ENCODE measurements at places on chromosomes 12 and 14.

DNA sequence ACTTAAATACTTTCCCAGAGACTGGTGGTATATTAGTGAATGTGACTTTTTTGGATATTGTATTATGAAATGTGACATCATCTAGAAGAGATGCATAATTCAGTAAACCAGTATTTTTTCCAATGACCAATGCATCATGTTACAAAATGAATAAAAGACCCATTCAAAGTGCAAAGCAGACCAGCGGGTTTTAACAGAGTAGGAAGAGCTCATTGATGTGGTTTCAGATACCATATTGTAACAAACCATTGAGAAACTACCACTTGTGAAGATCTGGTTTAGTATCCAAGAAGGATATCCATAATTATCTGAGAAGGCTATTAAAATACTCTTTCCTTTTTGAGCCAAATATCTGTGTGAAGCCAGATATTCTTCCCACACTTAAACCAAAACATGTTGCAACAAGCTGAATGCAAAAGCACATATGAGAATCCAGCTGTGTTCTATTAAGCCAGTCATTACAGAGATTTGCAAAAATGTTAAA lies 47.7 kb downstream of the MVK start:
- DNase-seq, result no peak

- DNase-seq, result no peak
Observed at GRCh38 chr12:131711551-131712205, 788 bp downstream of the SFSWAP start.

DNA sequence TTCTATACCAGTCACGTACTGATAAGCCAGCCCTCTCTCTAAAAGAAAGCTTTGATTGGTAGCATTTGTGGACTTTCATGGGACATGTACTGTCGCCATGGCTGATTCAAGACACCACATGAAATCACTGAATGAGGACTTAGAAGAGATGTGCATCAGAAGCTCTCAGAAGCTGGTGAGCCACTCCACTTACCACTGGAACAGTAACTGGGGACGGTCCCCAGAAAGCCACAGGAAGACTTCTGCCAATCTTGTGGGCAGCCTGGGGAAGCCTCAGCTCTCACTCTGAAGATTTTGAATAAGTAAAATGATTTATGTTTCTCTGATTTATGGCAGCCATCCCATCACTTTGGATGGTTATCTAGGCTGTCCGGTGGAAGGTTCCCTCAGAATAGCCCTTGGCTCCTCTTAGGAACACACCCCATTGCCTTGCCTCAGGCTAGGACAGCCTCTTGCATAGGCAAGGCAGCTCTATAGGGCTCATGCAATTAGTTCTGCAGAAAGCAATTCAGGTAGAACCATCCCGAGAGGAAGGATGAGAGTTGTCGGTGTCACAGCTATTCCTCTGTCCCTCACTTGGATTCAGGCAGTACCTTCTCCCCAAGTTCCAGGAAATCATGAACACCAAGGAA lies 9.8 kb downstream of the DHRS1 start:
- DNase-seq, result no peak

DNA sequence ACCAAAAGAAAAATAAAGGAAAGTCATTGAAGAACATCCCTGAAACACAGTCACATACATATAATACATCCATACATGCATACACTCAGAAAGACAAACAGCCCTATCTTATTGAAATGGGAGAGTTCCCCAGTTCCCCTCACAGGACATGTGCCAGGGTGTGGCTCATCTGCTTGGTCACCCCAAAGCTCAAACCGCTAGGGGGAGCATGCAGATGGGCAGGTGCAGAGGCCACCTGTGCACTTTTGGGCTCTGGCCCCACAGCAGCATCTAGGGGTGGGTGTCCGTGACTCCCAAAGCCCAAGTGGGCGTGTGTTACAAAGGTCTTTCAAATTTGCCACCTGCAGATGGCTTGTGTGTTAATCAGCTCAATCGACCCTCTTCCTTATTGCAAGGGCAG lies 75.2 kb downstream of the CMAS start:
- DNase-seq, result no peak

DNA sequence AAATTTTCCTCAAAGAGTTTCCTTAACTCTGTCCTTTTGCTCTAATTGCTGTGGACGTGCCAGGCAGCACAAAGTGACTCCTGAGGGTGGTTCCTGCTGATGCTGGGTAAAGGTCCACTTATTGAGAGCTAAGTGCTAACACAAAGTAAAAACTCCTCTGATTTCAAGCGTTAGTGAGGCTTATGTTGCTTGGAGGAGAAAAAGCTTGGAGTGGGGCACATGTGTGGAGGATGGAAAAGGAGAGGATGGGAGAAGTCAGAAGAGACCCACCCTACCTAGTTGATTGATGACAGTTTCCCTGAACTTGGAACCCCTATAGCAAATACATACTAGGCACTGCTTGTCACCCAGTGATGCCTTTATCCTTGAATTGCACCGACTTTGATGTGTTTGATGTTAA lies 10.1 kb upstream of the SLC11A2 start:
- no peak for DNase-seq

GRCh38 chr14:99628887-99629618 lies 15.9 kb upstream of the HHIPL1 start:
- peak; percentile 74 for DNase-seq

DNA sequence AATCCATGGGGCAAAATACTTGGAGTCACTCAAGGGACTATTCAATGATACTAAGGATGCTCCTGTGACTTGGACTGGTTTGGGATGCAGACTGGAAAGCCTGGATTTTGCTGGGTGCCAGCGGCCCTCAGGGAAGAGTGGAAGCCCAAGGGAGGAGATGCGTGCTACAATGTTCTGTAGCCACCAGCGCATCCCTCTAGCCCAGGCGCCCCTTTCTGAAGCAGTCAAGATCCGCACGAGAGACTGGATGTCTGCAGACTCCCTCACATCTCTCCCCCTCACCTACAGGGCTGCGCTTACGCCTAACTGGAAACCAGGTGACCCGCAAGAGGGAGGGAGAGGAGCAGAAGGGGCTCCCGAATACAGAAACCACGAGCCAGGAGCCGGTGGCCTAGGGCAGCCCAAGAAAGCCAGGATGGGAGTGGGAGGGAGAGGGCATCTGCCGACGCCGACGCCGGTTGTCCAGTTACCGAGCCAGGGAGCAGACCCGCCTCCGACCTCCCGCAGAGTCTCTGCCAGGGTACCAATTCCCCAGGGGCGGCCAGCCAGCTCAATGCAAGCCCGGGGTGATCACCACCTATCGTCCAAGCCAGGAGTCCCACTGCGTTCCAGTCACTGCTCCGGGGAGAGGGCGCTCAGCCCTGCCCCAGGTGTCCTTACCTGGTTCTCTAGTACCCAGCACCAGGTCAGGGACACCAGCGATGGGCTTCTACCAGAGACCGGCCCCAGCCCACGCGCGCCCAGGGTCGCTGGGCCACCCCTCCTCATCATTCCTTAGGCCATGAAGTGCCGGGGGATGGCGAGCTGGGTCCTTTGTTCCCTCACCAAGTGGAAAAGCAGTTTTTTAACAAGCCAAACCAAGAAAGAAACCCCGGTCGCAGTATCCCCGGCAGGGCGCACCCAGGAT lies 1.2 kb downstream of the NTN4 start:
- DNase-seq, result peak; percentile 74

GRCh38 chr12:52058631-52059361 lies 7.6 kb downstream of the NR4A1 start:
- DNase-seq, result no peak

DNA sequence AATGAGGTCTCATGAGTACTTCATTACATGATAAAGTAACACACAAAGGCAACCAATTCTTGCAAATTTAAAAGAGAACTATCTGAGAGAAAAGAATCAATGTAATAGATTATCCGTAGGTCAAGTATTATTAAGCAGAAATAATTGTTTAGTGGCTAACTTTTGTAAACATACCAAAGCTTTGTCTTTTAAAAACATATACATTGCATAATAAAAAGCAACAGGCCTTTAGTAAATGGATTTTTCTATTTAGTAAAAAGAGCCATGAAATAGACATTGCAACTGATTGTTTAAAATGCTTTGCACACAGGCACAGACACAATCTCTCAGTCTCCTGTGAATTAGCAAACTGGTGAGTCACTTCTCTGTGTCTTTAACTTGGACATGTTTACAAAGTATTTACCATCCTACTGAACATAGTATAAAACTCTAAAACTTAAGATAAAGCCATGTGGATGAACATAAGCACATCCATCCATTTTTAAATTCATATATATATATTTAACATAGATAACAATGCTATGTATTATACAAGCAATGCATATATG lies 518.7 kb upstream of the MGAT4C start:
- no peak for DNase-seq

DNA sequence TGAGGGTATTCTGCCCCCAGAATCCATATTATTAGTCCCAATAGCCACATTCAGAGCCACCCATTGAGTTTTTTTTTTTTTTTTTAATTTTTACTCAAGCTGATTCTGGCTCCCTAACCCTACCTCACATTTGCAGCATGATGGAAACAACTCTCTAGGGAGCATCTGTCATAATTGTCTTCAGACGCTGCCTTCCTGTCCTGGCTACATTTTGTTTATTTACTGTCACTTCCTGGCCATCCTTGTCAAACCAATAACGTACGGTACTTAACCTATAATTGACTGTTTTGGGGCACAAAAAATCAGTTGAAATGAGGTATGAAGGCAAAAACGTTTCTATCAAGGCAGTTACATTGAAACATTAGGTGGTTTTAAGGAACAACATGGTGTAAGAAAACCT lies 2.1 kb downstream of the GLIPR1 start:
- no peak for DNase-seq

DNA sequence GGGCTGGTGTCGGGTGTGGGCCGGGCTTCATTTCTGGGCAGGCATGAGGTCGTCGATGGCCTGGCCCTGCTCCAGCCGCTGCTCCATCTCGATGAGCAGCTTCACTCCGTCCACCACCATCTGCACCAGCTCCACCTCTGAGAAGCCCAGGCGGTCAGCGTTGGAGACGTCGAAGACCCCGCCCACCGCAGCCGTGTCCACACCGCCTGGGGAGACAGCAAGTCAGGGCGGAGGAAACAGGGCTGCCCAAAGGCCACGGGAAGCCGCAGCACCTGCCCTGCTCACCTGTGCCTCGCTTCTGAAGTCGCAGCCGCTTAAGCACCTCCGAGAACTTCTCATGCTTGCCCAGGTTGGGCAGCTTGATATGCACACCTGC lies 2.8 kb downstream of the CKB start:
- DNase-seq, result no peak

DNA sequence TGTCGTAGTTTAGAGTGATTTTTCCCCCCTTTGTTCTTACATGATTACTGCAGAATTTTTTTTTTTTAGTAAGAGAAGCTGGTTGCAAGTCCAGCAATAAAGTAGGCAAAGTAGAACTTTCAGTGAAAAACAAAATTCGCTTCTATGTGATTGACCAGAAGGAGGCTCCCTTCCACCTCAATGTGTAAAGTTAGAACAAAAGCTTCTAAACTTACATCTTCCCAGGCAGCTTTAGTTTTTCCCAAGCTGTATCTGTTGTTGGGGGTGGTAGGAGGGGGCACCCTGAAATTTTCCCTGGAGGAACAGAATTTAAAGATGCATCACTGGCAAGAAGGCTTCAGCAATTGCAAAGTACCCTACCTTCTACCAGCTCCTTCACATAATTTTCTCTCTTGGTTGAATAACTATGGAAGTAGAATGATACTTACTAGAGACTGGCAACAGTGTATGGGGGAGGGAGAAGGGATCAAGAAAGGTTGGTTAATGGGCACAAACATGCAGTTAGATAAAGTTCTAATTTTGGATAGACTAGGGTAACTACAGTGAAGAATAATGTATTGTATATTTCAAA lies 87.3 kb upstream of the E2F7 start:
- DNase-seq, result peak; percentile 6

- DNase-seq, result peak; percentile 82
Observed at GRCh38 chr12:48996794-48997718, 2.1 kb downstream of the DDN start.

DNA sequence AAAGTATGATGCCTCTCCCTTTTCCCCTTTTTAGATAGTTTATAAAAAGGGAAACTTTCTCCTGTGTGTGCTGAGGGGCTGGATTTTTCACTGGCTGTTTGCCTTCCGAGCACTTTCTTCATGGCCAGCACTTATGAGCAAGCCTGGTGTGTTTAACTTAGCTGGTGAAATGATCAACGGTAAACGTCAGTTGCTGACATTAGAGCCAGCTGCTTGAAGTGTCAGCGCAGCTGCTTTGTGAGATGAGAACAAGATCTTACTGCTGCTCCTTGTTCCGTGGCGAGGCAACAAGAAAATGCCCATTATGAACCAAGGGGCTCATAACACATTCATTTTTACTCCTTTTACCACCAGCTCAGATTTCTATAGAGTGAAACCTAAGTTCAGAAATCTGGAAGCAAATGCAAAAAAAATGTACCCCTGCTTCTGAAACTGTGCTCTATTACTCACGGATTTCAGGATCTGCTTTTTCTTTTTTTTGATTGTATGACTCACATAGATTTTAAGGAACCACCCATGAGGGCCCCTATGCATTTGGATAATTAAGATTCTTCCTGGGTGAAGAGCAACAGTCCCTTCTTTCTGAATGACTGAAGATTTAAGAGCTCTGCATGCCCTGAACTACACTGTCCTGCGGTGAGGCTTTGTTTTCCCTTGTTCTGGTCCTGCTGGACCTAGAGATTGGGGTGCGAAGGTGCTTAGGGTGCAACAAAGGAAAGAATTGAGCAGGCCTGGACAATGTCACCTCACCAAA lies 74.3 kb upstream of the CPM start:
- DNase-seq, result peak; percentile 27

GRCh38 chr14:71967704-71968103 lies 35.5 kb downstream of the RGS6 start:
- no peak for DNase-seq

DNA sequence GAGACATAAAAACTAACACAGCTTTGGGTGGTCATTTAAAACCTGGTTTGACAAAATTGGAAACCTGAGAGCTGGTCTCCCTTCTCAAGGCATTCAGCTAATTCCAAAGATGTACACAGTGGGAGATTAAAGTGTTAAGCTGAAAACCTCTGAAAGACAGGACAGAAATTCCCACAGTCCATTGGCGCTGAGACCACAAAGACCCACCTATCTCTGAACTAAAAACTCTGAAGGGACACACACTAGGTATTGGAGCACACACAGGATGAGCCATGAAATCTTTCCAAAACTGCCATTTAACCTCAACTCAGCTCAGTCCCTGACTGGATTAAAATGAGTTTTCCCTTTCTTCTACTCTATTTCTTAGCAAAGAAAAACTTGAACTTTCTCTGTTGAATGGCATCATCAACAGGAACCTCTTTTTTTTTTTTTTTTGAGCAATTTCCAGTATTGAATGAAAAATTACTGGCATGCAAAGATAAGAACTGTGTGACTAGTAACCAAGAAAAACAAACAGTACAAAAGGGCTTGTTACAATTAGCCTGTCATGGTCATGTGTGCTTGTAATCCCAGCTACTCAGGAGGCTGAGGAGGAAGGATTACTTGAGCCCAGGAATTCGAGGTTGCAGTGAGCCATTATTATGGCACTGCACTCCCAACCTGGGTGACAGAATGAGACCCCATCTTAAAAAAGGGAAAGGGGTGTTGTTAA lies 82.4 kb downstream of the IPO8 start:
- DNase-seq, result no peak

DNA sequence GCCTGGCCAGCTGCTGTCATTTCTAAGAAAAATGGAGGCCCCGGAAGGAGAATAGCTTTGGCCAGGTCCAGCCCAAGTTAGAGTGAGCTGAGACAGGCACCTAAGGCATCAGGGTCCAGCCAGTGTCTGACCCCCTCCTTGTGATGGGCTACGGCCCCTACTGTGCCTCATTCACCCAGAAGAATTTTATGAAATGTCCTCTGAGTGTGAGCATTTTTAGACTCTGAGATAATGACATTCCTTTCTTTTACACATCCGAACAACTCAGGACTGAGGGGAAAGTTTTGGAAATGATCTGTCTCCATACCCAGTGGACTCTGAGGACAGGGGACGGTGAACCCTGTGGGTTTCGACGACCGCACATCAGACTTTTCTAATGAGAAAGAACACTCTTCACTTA lies 50.4 kb downstream of the SLC24A4 start:
- DNase-seq, result no peak

All from right kidney (tissue), 9 donors.